ENCODE measurements at places on chromosomes 6 and 20.

GRCh38 chr20:11271319-11271718 is 597.5 kb upstream of the JAG1 start:
- peak; percentile 46 for DNase-seq

GRCh38 chr6:139753198-139753861 is 378.9 kb upstream of the CITED2 start:
- DNase-seq = no peak

- no peak for DNase-seq
Observed at GRCh38 chr6:50116797-50117542, 67.2 kb upstream of the DEFB112 start.

DNA sequence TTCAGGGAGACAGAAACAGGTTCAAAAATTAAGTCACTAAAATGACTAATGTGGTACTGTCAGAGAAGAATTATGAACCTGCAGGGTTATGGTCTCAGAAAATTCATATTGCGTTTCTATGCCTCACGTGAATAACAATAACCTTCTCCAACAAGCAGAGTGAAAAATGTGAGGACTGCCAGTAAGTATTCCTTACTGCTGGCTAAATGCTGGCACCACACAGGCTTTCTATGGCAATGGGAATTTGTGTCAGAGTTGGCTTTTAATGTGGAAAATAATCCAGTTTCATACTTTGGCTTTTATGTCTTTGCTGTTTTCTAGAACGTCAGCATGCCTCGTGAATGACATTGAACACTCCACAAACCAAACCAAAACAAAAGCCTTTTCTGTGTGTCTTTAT is 656.0 kb downstream of the KIF16B start:
- DNase-seq = no peak

- DNase-seq = no peak
Observed at GRCh38 chr20:38269040-38269439, 8.5 kb upstream of the KIAA1755 start.

DNA sequence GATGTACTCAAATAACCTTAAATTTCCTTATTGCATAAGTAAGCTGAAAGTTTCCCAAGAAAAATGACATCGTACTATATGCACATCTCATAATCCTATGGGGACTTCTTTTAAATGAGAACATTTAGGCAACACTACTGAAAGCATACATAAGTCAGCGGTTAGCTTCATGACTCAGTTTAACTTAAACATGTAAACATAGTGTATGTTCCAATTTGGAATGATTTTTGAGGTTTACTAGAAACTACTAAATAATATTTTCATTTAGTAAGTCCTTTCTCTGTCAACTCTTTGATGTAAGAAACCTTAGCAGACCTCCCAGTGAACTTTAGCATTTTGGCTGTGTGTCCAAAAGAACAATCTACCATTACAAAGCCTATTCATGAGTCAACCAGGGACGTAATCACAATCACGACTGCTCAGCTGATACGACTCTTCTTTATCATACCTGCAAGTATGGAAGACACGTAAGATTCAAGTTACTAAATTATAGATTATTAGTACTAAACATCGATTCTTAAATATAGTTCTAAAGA is 19.3 kb downstream of the HIVEP2 start:
- DNase-seq = no peak

DNA sequence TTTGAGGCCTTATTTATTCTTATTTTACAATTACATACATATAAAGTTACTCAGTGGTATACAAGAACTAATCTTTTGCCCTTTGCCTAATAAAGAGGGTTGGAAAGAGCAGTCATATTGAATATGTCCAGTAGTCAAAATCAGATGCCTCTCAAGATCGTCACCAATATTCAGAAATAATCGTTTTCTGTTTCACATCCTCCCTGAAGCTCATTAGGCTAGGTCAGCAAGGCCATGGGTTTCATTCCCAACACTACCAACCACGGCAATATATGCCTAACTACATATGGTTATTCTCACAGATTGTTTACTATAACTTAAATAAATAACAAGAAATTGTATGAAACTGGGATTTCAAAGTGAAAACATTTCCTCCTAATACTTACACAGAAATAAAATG is 167.2 kb upstream of the MANEA start:
- DNase-seq = no peak

DNA sequence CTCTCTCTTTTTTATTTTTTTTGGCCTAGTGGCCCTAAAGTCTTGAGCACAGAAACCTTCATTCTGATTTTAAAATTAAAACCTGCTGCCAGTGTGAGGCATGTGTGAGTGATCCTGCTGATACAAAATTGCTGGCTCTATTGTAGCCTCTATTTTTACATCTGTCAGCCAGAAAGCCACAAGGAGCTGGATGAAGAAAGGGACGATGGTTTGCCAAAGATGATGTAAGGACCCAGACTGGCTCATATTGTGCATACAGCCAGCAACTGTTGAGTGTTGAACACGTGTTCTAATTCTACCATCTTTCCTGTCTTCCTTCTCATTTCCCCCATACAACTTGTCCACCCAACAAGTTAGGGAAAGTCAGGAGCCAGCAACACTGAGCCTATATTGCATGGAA is 40.8 kb upstream of the ATXN1 start:
- no peak for DNase-seq

- DNase-seq = no peak
Observed at GRCh38 chr6:155117785-155118184, 122.7 kb downstream of the TIAM2 start.

DNA sequence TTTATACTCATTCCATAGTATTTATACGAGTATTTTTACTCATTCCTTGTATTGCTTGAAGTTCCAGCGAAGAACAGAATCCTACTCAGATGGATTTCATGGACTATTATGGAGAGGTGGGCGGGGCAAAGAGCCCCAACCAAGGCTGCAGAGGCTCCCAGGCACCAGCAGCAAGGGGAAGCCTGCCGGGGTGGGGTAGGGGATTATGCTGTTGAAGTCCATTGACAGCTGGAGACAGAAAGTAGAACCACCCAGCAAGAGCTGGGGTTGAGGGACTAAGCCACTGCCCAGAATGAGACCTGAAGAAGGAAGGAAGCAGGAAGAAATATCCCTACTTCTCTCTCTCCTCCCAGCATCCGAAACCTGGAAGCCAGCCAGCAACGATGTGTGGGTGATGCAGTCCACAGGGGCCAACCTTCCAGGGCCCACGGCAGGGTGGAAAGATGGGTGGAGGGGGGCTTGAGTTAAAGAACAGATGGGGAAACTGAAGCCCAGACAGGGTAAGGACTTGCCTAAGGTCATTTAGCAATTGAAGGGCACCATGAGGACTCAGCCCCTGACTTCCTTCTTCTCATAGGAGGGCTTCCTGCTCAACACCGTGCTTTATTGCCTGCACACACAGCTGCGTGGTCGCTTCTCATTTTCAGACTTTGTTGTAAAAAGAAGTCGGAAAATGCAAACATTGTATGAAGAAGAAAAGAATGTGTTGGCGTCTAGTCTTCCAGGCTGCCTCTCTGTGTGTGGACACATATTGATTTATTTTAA is 18.3 kb upstream of the GTSF1L start:
- no peak for DNase-seq

DNA sequence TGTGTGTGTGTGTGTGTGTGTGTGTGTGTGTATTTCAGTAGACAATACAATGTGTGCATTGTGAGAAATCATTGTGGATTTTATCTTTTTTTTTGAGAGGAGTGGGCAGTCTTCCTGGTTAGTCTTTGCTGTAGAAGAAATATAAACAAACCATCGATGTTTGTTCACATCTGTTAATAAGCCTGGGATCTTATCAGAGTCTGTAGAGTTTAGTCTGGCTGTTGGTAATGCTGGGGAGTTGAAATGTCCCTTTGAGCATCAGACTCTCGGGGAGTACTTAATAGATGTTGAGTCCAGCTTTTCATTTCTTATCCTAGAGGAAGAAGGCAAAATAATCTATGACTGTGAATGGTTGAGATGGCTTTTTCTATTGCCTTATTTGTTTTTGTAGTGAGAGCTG is 96.6 kb upstream of the SUPT3H start:
- no peak for DNase-seq

DNA sequence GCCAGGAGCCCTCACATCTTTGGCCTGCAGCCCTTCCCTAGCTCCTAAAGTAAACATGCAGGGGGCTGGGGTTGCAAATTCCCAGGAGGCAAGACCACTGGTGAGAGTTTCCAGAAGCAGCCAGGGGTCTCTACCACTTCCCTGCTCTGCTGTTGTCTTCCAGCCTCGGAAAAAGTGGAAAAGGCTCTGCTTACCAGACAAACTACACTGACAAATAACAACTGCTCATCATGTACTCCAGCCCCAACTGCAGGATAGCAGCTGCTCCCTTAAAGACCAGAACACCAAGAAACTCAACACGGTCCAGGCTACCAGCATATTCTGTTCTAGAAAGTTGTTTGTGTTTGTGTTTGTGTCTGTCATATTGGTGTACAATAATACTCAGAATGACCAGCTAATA is 187.5 kb upstream of the MARCKS start:
- no peak for DNase-seq

DNA sequence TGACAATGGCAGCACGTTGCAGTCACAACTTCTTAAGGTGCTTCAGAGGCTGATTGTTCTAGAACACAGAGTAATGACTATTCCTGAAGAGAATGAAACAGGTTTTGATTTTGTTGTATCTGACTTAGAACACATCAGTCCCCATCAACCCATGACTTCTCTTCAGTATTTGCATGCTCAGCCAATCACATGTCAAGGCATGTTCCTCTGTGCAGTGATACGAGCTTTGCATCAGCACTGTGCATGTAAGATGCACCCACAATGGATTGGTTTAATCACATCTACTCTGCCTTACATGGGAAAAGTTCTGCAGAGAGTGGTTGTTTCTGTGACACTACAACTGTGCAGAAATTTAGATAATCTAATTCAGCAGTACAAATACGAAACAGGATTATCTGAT is 54.3 kb downstream of the PGM3 start:
- DNase-seq = no peak

GRCh38 chr6:87553159-87553765 is 36.5 kb downstream of the RARS2 start:
- DNase-seq = no peak

DNA sequence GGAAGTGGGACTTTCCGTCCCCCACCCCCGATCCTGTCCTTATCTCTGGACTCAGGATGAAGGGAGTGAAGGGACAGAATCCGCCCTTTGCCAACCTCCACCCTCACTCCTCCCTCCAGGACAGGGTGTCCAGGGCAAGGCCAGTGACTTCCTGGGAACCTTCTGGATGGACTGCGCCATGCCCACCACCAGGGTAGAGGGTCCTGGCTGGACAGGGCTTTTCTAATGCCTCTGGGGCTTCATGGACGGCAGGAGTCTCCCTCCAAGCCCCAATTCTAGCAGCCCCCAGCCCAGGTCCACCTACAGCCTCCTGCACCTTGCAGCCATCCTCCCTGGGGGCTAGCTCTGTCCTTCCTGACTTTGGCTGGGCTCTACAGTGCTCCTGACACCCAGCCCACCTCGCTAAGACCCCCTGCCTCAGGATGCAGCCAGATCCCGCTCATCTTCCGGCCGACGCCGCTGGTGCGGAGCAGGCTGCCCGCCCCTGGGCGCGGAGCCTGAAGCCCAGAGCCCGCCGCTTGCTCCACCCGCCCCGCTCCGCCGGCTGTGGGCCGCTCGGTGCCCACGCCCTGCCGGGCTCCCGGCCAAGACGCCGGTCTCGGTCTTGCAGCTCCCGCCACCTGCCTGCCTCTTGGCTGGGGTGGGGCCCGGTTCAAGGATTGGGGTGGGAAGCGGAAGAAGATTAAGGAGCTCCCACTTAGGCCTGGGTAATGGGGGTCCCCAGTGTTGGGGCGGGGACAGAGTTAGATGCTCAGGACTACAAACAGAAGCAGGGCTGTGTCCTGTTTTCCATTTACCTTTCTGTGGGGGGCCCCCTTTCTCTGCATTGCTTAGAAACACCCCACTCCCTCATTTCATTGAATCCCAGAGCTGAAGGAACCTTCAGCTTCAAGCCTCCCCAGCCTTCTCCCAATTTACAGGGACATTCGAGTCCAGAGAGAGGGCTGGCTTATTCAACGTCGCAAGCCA is 72.8 kb downstream of the MDGA1 start:
- DNase-seq = no peak

GRCh38 chr20:31962761-31963160 is 5.2 kb upstream of the XKR7 start:
- DNase-seq = no peak

DNA sequence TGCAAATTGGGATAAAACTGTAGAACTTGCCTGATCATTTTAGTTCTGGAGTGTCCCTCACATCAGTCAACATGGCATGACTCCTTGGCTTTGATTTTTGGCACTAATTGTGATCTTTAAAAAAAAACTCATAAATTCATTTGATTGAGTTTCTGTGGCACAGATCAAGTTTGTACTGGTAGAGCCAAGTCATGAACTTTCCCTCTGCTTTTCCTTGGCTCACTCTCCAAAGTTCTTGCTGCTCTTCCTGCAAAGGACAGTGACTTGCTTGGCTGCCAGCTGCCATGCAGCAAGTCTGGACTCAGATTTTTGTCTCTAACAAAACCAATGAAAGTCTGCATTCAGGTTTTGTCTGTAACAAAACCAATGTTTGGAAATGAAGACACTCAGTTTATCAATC is 115.5 kb downstream of the RFX6 start:
- no peak for DNase-seq

DNA sequence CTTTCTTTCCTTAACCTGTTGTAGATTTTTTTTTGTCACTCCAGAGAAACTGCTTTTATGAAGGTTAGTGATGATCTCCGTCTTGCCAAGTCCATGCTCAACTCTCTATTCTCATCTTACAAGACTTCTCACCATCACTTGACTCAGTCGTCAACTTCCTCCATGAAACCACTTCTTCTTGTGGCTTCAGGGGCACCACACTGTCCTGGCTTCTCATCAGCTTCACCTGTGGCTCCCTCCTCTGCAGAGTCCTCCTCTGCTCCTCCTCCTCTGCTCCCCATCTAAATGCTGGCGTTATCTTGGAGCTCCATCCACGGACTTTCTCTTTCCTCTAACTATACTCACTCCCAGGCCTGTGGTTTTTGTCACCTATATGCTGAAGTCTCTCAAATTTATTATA is 187.5 kb downstream of the BACH2 start:
- DNase-seq = no peak

DNA sequence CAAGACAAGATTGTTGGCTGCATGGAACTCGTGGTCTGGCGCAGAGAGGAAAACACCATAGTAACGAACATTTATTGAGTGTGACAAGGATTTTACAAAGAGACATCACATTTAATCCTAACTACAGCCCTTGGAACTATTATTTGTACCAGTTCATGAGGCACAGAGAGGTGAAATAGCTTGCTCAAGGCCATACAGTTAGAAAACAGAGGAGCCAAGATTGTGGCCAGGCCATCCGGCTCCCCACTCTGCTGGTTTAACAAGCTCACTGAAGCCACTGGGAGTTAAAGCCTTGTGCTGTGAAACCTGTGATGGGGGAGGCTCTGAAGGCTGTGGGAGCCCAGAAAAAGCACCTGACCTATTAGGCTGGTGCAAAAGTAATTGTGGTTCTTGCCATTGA is 74.9 kb upstream of the ZNFX1 start:
- no peak for DNase-seq

All from Right ventricle myocardium inferior (tissue), 1 donor.